ENCODE measurements at places on chromosomes 11 and 22. TPM values are rescaled to one million over a fixed set of nuclear protein-coding genes. Genes with fewer than 3 reads are reported as not detected.

CD151 gene
- 408 TPM for total RNA-seq

OR51I1 gene
- total RNA-seq, result not detected

- no peak for DNase-seq
These were observed 13.4 kb downstream of the ASCC2 start for GRCh38 chr22:29824677-29825076.

DNA sequence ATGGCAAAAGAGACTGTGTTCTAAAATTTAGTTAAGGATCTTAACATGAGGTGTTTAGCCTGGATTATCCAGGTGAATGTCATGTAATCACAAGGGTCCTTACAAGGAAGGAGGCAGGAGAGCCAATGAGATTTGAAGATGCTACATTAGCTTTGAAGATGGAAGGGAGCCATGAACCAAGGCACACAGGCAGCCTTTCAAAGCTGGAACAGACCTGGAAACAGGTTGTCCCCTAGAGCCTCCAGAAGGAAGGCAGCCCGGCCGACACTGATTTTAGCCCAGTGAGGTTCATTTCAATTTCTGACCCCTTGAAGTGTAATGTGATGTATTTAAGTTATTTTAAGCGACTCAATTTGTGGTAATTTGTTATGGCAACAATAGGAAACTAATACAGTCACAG, 195.3 kb upstream of the MTMR2 start:
- no peak for DNase-seq

DNA sequence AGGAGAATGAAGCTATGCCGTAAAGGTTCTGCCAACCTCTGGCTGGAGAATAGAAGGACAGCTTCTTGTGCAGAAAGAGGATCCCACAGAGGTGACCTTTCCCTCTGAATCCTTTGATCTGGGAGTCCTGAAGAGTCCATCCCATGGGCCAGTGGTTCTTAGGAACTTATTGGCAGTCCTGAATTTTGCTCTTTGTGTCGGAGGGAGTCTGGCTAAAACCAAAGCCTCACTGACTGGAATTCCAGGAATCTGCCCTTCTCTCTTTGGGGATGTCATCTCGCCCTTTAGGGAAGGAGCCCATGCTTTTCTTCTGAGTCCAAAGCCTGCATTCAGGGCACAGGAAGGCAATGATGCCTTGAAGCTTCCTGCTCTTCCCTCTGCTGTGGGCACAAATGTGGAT, 45.5 kb downstream of the PKNOX2 start:
- no peak for DNase-seq

DNA sequence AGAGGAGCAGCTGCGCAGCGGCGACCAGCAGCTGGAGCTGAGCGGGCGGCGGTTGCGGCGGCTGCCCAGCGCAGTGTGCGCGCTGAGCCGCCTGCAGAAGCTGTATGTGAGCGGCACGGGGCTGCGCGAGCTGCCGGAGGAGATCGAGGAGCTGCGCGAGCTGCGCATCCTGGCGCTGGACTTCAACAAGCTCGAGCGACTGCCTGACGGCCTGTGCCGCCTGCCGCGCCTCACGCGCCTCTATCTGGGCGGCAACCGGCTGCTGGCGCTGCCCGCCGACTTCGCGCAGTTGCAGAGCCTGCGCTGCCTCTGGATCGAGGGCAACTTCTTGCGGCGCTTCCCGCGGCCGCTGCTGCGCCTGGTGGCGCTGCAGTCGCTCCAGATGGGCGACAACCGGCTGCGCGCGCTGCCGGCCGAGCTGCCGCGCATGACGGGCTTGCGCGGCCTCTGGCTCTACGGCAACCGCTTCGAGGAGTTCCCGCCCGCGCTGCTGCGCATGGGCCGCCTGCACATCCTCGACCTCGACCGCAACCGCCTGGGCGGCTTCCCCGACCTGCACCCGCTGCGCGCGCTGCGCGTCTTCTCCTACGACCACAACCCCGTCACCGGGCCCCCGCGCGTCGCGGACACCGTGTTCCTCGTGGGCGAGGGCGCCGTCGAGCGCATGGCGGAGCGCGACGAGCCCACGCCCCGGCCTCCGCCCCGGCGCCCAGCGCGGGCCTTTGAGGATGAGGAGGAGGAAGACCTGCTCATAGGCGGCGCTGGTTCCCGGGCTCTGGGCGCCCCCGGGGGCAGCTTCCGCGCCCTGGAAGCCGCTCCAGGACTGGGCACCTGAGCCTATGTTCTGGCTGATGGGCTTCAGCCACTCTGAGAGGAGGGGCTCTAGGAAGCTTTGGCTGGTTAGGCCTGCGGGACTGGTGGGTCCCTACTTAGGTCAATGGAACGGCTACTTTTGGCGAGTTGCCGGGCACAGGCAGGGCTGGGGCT, 787 bp downstream of the LRRC10B start:
- peak; percentile 62 for DNase-seq
